ENCODE measurements at places on chromosomes 16 and 17. TPM values are rescaled to one million over a fixed set of nuclear protein-coding genes. Genes with fewer than 3 reads are reported as not detected.

The MAPK8IP3 gene
- 79.0 TPM for total RNA-seq

The TBC1D3H gene
- not detected for total RNA-seq

The OTOA gene
- not detected for total RNA-seq

The ELOB gene
- 333 TPM for total RNA-seq

The KLHL10 gene
- total RNA-seq, result not detected
